Naive thymus-derived CD4-positive, alpha-beta T cell (primary cell): ENCODE measurements at places on chromosomes 11 and 22.

DNA sequence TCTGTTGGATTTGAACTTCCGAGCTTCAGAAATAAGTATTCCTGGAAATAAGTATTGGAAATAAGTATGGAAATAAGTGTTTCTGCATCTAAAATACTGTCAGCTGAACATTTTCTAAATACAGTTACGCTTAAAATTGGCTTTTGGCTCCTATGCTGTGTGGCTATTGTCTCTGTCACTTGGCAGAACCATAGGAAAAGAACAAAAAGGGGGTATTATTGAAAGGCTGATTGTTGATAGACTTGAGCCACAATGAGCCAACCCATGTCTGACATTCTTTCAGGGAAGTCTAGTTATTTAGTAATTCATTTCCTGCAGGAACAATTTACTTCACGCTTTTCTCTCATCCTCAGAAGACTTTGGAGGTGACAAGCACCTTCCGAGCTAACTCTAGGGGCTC lies 32.5 kb upstream of the LARGE1 start:
- no peak for DNase-seq

GRCh38 chr22:28029201-28029948 lies 110.3 kb upstream of the PITPNB start:
- no peak for DNase-seq

GRCh38 chr11:119316016-119316728 lies 758 bp downstream of the MCAM start:
- no peak for DNase-seq

GRCh38 chr22:22823131-22823810 lies 64.3 kb upstream of the IGLL5 start:
- DNase-seq = no peak

GRCh38 chr22:42932857-42933484 lies 75.9 kb upstream of the ARFGAP3 start:
- DNase-seq = no peak

GRCh38 chr11:131638889-131639288 lies 268.5 kb downstream of the NTM start:
- DNase-seq = no peak

DNA sequence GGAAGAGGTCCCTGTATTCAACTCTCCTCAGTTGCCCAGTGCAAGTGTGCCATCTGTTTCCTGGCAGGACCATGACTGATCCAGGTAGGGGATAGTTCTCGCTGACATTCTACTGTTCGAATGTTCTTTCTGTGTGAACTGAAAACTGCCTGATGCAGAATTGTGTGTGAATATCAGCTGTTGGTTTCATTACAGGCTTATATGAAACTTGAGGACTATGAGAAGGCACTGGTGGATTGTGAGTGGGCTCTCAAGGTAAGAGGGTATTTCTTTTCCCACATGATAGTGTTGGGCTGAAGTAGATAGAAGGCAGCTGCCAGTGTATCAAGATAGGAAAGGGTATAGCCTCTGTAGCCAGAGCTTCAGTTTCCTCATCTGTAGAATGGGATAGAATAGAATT lies 15.3 kb downstream of the TTC12 start:
- DNase-seq = no peak

GRCh38 chr11:94877443-94878200 lies 95.7 kb downstream of the CWC15 start:
- no peak for DNase-seq

GRCh38 chr11:114440121-114440860 lies 1.0 kb downstream of the REXO2 start:
- no peak for DNase-seq

GRCh38 chr11:87976009-87976408 lies 199.2 kb downstream of the RAB38 start:
- no peak for DNase-seq

DNA sequence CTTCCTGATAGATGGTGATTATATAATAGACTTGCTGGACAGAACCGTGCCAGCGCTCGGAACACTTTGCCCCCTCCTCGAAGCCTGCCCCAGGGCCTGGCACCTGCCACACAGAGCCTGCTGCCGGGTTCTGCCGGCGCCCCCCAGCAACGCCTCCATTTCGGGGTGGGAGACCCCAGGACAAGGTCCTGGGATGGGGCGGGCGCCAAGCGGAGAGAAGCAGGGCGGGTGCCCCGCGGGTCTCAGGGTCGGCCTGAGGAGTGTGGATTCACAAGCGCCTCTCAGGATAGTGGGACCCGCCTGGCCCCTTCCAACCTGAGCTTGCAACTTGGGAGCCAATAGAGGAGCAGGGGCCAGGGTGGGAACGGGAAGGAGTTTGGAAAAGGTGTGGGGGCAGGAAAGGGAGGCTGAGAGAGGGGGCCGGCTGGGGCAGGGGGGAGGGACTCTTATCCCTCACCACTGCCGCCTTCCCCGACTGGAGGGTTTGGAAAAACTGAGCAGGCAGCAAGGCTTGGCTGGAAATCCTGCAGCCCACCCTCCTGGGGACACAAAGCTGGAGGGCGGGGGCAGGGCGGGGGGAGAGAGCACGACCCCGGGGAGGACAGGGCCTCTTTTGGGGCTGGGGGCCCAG lies 3.3 kb upstream of the BCL9L start:
- no peak for DNase-seq

- DNase-seq = no peak
Measured at GRCh38 chr22:24431309-24432034, 4.1 kb downstream of the ADORA2A start.

- no peak for DNase-seq
Measured at GRCh38 chr11:95364324-95365295, 133.6 kb upstream of the SESN3 start.

DNA sequence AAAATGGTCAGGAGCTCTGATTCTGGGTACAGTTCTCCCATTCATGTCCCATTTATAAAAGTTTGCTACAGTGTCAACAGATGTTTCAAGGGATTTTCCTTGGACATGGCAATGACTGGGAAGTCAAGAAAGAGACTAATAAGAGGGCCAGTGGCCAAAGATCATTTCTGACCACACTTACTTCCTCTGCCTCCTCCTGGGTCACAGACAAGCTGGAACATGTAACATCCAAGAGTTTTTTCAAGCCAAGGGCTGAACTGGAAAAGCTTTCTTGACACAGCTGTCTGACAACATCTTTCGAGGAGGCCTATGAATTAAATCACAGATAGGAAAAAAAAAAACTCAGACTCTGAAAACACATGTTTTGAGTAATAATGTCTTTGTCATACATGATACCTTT lies 8.7 kb downstream of the COMMD9 start:
- no peak for DNase-seq

DNA sequence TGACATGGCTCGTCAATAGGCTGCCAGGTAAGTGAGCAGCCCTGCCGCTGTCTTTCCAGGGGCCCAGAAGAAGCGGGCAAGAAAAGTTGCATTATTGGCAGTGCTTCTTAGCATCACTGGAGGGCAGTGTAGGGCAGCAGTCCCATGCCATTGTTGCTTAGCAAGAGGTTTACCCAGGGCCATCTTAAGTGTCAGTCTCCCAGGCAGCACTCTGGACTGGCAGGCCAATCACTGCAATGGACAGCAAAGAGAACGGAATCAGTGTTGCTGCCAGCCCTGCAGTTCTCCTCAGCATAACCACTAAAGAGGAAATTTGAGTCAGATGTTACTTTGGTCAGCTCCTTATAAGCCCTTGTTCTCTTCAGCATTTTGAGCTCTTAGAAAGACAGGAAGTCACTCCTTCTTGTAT lies 13.4 kb upstream of the GRK2 start:
- DNase-seq = no peak

DNA sequence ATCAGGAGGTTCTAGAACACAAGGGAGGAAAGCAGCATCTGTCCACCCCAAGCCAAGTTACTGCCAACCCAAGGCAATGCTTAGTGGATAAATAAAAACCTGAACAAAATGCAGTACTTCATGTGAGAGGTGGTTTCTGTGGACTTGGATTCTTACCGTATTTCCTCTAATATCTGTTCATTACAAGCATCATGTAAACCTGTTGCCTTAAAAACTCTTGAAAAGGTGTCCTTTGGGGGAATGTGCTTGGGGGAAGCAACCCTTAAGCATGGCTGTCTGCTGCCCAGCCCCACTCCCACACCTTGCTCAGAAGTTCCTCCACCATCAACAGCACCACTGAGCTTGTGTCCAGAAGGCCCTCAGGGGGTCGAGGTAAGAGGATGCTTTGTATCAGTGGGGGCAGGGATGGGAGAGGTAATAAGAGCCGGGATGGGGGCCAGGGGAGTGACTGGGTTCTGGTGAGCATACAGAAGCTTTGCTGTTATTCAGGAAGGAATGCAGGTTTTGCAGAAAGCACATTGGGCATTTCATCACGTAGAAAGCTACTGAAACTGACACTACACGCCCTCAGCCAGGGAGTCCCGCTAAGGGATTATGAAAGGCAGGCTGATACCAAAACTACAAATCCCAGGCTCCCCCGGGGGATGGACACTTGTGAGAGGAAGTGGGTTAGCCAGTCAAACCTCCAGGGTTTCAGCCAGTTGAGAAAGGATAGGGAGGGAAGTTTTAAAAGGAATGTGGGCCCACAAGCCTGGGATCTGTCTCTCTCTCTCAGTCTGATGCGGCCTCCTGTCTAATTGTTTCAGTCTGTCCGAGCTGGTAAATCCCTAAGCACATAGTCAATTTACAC lies 52.0 kb downstream of the KCNJ1 start:
- DNase-seq = no peak

DNA sequence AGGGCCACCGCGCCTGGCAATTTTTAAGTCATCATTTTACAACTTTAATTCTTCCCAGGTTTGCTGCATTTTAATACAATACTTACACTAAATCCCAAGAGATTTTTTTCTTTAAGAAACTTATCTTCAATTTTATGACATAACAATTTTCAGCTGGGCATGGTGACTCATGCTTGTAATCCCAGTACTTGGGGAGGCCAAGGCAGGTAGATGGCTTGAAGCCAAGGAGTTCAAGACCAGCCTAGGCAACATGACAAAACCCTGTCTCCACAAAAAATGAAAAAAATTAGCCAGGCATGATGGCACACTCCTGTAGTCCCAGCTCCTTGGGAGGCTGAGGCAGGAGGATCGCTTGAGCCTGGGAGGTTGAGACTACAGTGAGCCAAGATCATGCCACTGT lies 38.8 kb downstream of the CLDN25 start:
- DNase-seq = no peak

- no peak for DNase-seq
Measured at GRCh38 chr11:14784230-14784629, 107.8 kb downstream of the CYP2R1 start.

DNA sequence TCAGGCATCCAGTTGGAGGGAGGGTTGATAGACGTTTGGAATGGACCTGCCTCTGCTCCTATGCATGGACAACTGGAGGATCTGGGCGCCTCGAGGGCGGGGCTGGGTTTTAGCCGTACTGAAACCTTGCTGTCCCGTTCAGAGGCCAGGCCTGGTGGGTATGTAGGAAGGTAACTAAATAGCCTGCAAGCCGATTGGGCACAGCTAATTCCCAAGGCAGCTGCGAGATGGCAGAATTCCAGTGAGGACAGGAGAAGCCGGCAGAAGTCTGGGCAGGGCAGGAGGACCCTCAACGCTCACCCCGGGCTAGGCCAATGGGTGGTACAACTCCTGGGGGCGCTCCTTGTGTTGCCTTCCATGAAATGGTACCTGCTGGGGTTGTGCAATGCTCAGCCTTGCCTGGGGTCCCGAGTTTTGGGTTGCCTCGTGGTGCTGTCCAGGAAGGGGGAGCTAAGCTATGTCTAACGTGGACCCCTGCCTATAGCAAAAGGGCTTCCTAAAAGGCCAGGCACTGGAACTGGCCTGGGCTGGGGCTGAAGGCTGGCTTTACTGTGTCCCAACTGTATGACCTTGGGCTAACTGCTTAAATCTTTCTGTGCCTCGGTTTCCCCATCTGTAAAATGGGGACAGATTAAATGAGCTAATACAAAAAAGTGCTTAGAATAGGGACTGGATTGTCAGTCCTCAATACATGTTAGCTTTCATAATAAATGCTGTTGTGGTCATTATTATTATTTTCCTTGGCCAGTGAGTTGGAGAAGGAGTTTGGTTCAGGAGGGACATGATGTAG lies 30.1 kb upstream of the CD82 start:
- DNase-seq = no peak

GRCh38 chr11:3088806-3089205 lies 31.6 kb upstream of the CARS1 start:
- DNase-seq = no peak

GRCh38 chr22:33841281-33842005 lies 78.8 kb downstream of the LARGE1 start:
- no peak for DNase-seq

DNA sequence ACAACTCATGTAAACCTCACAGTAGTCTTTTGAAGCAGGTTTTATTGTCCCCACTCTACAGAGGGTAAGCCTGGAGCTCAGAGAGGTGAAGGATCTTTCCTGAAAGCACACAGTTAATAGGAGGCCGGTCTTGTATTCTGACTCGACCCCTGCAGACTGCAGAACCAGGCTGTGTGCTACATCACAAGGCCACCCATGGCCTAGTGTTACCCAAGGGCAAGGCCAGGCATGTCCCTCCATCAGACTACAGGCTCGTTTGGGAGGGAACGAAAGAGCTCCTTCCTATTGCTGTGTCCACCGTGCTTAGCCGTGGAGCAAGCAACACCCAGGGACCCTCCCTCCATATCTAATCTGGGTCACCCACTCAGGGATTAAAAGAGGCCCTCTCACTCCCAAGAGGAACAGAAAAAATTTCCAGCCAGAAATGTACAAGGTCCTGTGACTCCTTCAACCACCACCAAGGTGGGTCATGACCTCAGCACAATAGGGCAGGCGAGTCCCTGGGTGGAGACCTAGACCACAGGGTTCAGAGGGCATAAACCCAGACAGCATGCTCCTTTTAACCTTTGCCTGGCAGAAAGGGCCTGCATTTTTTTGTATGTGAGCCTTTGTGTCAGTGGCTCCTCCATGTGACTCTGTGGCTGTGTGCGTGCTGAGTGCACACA lies 6.3 kb upstream of the SMIM35 start:
- no peak for DNase-seq

GRCh38 chr11:2940147-2940920 lies 11.1 kb upstream of the PHLDA2 start:
- no peak for DNase-seq

DNA sequence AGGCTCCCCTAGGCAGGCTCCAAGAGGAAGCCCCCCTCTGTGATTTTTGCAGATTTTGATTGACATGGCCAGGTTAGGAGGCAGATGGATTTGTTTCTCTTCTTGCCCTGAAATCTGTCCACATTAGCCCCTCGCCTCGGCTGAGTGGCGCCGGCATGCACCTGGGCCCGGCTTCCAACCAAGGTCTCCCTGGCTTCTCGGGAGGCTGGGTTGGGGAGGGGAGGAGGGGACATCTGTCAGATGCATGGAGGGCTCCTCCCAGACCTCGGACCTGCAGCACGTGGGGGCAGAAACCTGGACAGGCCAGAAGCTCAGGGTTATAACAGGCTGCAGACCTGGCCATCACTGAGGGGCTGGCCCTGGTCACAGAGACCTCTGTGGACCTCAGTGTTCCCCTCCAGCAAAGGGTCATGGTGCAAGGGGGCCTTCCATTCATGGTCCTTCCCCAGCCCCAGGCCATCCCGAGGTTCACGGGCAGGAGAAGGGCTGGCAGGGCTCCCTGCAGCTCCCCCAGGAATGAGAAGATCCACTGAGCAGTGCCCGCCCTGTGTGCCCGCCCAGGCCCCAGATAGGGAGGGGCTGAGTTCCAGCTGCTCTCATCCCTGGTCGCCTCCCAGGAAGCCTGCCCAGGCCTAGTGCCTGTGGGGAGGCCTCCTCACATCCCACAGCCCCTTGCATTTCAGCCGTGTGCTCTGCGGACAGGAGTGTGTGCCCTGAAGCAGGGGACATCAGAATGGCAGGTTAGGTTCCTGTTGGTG lies 747.8 kb downstream of the BRD1 start:
- DNase-seq = no peak

- DNase-seq = no peak
Measured at GRCh38 chr11:108431370-108431769, 36.0 kb downstream of the C11orf65 start.
